ENCODE measurements at places on chromosomes 12 and 14. TPM values are rescaled to one million over a fixed set of nuclear protein-coding genes. Genes with fewer than 3 reads are reported as not detected.

Gene CRIP1
- polyA plus RNA-seq, result 61.2 TPM

Gene ABCD4
- 45.2 TPM for polyA plus RNA-seq

DNA sequence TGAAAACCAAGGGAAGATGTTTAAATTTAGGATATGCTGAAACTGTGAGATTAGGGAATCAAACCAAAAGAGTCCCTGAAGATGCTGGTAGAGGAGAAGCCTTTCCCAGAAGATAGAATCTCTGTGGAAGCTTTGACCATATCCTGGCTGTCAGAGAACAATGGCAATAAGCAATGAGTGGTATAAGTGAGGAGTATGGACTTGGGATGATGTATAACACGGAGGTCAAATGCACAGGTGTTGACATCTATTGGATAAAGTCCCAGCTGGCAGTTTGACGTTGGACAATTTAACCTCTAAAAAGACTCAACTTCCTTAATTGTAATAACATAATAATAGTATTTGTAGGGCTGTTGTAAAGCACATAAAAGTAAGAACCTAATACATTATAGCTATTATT, 30.1 kb upstream of the CLEC14A start:
- DNase-seq, result no peak

GRCh38 chr12:3203713-3204112, 126.5 kb downstream of the TSPAN9 start:
- DNase-seq, result no peak

Gene ACOT2
- 28.7 TPM for polyA plus RNA-seq

- DNase-seq, result no peak
Observed at GRCh38 chr12:70049596-70050360, 193.5 kb upstream of the CNOT2 start.

- DNase-seq, result peak; percentile 3
Observed at GRCh38 chr12:34219046-34219770, 196.9 kb downstream of the ALG10 start.

GRCh38 chr14:21020977-21021545, 3.8 kb downstream of the NDRG2 start:
- no peak for DNase-seq

- DNase-seq, result no peak
Observed at GRCh38 chr12:3594966-3595365, 104.0 kb downstream of the PRMT8 start.

DNA sequence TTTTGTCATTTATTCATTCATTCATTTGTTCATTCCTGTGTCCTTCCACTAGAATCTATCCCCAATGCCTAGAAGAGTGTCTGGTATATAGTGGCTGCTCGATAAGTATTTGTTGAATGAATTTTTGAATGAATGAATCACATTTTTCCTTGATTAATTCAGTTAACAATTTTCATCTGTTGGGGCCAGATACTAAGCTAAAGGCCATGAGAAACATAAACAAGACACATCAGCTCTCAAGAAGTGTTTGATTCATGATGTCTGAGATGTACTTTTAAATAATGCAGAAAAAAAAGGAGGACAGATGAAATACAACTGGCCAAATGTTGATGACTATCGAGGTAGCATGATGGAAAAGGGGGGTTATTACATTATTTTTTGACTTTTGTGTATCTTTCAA, 48.1 kb upstream of the TMED10 start:
- no peak for DNase-seq

DNA sequence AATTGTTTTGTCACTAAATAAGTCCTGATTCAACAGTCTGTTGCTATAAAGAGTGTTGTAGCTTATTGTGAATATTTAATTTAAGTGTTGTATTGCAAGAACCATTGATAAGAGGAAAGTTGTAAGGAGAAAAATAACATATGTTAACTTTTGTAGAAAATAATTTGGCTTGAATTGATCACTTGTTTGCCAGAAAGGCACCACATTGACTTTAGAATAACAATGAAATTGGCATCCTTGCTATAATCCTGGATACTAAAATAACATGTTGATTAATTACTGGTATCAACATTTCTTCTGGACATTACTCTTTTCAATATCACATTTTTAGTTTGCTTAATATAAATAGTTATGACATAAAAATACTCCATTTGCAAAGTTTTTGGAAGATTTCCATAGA, 159.0 kb downstream of the MGAT4C start:
- DNase-seq, result no peak

- DNase-seq, result no peak
Observed at GRCh38 chr12:89906824-89907223, 198.2 kb upstream of the ATP2B1 start.

DNA sequence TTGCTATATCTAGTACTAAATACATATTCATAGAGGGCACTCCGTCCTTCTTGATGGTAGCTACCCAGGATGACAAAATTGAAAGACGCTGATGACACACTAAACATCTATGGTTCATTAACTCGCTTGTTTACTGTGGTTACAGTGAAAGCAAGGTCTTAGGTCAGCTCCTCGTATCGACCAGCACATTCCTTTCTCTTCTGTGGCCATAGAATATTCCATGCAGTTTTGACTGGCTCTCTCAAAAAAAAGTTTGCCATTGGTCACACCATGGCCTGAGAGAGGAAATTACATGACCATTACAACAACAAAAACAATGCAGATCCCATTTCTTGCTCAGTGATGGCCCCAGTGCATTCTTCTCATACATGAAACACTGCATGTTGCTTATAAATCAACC, 411.4 kb upstream of the SOX5 start:
- DNase-seq, result no peak

DNA sequence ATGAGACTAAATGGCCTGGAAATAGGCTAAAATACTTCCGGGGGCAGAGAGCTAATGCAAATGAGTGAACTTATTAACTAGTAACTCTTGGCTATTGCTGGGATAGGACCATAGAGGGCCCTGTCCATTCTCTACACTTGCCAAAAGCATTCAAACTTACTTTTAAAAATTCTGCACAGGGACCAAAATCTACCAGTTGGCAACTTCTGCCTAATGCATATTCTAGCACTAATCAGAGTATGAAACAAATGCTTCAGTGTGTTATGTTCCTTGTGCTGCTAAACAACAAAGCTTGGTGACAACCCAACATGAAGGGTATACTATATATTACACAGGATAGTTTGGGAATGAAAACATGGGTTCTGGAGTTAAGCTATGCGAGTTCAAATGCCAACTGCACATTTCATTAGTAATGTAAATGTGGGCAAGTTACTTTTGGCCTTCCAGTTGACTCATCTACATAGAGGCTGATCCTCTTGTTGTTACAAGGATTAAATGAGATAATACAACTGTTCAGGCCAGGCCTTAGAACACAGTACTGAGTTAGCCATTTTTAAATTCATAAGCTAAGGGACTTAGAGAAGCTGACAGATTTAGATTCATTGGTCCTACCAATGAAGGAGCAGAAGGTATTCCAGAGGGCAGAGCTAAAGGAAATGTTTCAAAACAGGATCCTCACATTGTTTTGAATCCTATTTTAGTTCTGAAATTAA, 32.4 kb downstream of the HIGD1C start:
- no peak for DNase-seq

Gene TBC1D30
- polyA plus RNA-seq, result 1.3 TPM

DNA sequence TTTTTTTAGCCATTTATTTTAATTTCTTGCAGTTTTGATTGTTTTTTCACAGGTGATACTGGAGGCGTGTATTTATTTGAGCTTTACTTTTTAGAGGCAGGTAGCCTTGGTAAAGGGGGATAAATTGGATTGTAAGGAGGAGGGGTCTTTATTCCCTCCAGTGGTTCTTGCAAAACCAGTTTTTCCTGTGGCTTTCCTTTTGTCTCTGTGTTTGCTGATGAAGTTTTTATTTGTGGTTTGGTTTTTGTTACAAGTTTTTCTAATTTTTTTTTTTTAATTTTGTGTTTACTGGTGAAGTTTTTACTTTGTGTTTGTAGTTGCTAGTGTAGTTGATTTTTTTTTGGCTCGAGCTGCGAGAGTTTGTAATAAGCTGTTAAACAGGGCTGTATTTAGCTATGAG, 278.5 kb downstream of the PRKD1 start:
- no peak for DNase-seq

Gene OR6C2
- not detected for polyA plus RNA-seq

GRCh38 chr14:22692194-22692593, 48.0 kb upstream of the OR6J1 start:
- DNase-seq, result no peak

DNA sequence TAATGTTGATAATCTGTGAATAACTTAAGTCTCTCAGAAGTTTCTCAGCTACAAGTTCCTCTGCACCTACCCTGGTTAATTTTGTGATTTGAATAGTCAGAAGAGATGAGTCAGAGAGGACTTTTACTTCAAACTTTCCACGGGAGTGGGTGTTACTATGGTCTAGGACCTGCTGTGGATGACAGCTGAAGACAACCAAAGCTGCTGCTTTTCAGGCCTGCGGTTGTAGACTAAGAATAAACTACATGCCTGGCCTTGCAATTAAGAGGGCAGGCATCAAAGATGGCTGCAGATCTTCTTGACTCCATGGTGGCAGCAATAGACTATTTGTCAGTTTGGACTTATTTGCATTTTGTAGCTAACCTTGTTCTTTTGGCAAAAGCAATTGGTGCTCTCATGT, 227.1 kb upstream of the KRR1 start:
- no peak for DNase-seq

GRCh38 chr12:47722941-47723631, 2.2 kb downstream of the ENDOU start:
- no peak for DNase-seq

Gene C12orf57
- polyA plus RNA-seq, result 135 TPM

GRCh38 chr12:6088921-6089747, 35.3 kb downstream of the VWF start:
- DNase-seq, result no peak

Gene TPPP2
- 0.28 TPM for polyA plus RNA-seq

DNA sequence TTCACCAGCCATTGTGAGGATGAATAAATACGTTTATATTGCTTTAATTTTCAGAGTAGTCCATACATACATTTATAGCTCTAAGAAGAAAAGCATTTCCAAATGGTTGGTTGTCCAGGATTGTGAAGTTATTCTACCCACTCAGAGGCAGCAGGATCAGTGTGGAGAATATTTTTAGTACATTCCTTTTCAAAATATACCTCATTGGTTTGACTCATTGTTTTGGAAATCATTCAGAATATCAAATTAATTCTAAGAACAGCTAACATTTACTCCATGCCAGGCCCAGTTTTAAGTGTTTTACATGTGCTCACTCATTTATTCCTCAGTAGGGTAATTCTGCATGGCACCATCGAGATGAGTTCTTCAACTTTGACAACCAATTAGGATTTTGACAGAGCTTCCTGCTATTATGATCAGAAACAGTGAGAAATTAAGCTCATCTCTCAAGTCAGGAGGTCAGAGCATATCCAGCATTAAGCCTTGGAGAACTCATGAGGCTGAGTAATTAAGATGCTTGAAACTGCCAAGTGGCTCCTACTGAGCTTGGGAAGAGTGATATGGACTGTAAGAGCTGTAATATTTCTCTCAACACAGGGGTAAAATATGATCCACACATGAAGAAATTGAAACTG, 153.3 kb upstream of the CLEC14A start:
- DNase-seq, result no peak

Gene SRGAP1
- 6.5 TPM for polyA plus RNA-seq

DNA sequence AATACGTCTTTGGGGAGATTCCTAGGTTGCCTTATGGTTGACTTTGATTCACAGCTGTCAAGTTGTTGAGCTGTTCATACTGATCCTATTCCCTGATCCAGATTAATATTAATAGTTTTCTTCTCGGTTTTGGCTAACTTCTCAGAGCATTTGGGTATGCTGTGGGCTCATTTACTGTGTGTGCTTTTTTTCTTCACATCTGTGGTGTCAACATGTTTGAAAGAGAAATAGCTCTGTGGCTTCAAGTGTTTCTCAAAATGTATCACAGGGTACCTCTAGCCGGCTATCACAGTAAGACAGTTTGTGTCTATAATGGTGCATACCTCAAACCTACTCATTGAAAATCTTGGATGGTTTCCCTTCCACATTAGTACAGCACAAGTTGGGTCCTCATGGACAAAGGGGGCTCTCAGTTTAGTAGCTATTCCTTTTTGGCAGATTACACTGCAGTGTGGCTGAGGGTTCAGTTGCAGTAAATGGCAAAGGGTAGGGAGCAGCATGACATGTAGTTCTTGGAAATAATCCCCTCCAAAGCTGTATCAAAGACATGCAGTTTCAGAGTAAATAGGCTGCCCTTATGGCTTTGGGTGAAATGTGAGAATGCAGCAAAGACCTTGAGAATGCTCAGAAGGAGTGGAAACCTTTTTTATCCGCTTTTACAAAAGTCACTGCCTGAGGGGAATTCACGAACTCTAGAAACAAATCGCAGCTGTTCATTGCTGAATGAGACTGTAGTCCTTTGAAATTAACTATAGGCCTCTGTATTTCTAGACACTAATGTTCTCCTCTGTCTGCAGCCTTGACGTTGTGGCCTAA, 102.4 kb upstream of the ATF1 start:
- DNase-seq, result peak; percentile 24

Gene PTPRR
- 1.6 TPM for polyA plus RNA-seq

DNA sequence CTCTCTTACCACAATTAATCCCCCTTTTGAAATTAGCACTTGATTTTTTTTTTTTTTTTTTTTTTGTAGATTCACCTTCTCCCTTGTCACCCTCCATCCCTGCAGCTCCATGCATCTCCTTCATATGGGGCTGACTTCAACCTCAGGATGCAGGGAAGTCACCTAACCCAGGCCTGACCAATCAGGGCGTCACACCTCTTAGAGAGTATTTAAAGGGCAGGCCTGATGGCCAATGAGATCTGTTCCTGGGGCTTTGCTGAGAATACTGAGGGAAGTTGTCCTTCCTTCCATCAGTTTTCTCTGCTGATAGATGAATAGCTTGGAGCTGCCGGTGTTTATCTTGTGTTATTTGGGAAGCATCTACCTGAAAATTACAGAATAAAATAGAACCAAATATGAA, 1104.7 kb upstream of the TMEM132C start:
- DNase-seq, result no peak

DNA sequence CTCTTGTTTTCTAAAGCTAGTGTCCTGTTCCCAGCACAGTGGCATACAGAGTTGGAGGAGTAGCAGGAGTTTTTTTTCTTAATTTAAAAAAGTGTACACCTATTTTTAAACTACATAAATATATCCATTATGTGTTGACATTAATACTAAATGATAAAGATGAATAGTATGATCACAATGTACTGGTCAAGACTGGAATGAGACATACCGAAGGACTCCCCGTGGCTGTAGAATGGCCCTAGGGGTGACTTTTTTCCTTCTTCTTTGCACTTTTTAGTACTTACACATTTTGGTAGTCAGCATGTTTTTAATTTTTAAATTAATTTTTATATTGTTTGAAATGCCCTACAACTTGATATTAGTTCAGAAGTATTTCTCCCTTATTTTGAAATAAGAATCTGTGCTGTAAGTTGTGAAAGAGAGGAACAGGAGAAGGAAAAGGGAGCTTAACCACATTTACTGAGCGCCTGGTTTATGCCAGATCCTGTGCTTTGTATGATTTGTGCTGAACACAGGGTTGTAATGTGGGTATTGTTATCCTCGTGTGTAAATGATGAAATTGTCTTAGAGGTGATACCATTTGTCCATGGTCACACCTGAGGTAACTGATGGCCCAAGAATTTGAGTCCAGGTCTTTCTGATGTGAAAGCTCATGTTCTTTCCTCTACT, 136.5 kb downstream of the TGFB3 start:
- DNase-seq, result no peak

Gene ISCA2
- 23.8 TPM for polyA plus RNA-seq

Gene ACOT6
- polyA plus RNA-seq, result not detected

GRCh38 chr12:34339922-34340321, 317.6 kb downstream of the ALG10 start:
- DNase-seq, result no peak

Measured in muscle of leg (tissue), 16 donors.